Naive thymus-derived CD8-positive, alpha-beta T cell (primary cell): ENCODE measurements at places on chromosomes 3 and 15. TPM values are rescaled to one million over a fixed set of nuclear protein-coding genes. Genes with fewer than 3 reads are reported as not detected.

DNA sequence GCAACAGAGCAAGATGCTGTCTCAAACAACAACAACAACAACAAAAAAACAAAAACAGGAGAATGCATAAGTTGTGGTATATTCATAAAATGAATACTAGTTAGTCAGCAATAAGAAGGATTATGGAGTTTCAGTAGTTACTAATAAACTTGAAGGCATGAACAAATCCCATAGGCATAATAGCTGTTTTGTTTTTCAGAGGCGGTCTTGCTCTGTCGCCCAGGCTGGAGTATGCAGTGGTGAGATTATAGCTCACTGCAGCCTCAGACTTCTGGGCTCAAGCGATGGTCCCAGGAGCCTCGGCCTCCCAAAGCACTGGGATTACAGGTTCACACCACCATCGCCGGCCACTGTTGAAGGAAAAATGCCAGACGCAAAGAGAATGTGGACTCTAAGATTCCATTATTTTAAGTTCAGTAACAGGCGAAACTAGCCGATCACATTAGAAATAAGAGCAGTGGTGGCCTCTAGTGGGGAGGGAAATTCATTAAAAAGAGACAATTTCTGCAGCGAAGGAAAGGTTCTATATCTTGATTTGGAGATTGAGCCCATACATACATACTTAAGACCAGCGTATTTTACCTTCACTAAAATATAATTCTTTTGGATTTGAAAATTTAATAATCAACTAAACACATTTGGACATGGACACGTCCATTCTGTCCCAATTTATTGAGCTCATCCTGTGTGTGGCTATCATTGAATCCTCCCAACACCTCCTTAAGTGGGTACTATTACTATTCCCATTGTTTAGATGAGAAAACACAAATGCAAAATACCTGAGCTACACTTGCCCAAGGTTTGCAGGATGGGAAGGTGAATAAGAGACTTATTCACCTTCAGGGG lies 27.4 kb upstream of the HDAC11 start:
- no peaks in the 10 kb centered on the region for H3K36me3 ChIP-seq
- peak overlapping the region; percentile 85 for H3K27ac ChIP-seq
- H3K4me1 ChIP-seq, result no peaks in the 10 kb centered on the region

Gene SLC12A1
- not detected for total RNA-seq

- no peak for DNase-seq
- no peaks in the 10 kb centered on the region for H3K27me3 ChIP-seq
- no peak overlapping the region for H3K4me3 ChIP-seq
- H3K27ac ChIP-seq, result no peak overlapping the region
- H3K36me3 ChIP-seq, result peaks cover 1% of the 10 kb centered on the region
These were observed 64.5 kb upstream of the SMAD3 start for GRCh38 chr15:67000896-67001295.

DNA sequence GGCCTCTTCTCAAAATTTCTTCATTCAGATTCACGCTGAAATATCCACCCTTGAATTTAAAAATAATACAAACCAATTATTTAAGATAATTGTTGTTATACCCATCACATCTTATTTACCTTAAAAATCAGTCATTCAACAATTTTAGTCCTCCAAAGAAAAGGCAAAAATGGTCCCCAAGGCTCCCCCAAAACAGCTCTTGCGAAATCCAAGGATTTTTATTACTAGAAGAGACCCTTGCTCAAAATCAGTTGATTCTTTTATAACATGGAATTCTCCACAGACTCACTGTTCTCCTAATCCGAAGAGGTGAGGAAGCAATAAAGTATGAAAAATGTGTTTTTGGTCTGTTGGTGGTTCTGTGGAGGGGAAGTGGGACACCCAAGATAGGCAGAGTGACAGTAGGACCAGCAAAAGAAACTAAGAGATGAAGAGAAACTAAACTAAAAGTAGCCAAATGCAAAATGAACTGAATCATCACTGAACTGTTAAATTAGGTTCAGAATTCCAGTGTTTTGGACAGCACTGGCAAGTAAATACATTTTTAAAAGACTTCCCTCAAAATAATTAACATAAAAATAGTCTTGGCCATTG lies 19.1 kb upstream of the PLCH1 start:
- H3K4me3 ChIP-seq, result no peak overlapping the region
- no peak for DNase-seq
- no peak overlapping the region for H3K27ac ChIP-seq
- no peaks in the 10 kb centered on the region for H3K4me1 ChIP-seq
- no peaks in the 10 kb centered on the region for H3K27me3 ChIP-seq
- H3K36me3 ChIP-seq, result peaks cover 54% of the 10 kb centered on the region

- no peaks in the 10 kb centered on the region for H3K4me1 ChIP-seq
- H3K4me3 ChIP-seq, result no peak overlapping the region
- no peak for DNase-seq
- H3K36me3 ChIP-seq, result peaks cover 43% of the 10 kb centered on the region
- no peaks in the 10 kb centered on the region for H3K27me3 ChIP-seq
These were observed 24.6 kb downstream of the HLTF start for GRCh38 chr3:149061776-149062175.

- no peak for DNase-seq
- H3K36me3 ChIP-seq, result peaks cover 40% of the 10 kb centered on the region
- H3K27ac ChIP-seq, result no peak overlapping the region
These were observed 12.8 kb upstream of the TMOD3 start for GRCh38 chr15:51816611-51817010.

Gene CMTM8
- 2.2 TPM for total RNA-seq

Gene SLC7A14
- total RNA-seq, result not detected

GRCh38 chr15:41493902-41494189 lies 172 bp downstream of the ITPKA start:
- peaks cover 14% of the 10 kb centered on the region for H3K4me1 ChIP-seq
- H3K27me3 ChIP-seq, result peaks cover 36% of the 10 kb centered on the region
- H3K36me3 ChIP-seq, result no peaks in the 10 kb centered on the region
- DNase-seq, result no peak
- H3K27ac ChIP-seq, result no peak overlapping the region
- H3K4me3 ChIP-seq, result peak overlapping the region; percentile 64

DNA sequence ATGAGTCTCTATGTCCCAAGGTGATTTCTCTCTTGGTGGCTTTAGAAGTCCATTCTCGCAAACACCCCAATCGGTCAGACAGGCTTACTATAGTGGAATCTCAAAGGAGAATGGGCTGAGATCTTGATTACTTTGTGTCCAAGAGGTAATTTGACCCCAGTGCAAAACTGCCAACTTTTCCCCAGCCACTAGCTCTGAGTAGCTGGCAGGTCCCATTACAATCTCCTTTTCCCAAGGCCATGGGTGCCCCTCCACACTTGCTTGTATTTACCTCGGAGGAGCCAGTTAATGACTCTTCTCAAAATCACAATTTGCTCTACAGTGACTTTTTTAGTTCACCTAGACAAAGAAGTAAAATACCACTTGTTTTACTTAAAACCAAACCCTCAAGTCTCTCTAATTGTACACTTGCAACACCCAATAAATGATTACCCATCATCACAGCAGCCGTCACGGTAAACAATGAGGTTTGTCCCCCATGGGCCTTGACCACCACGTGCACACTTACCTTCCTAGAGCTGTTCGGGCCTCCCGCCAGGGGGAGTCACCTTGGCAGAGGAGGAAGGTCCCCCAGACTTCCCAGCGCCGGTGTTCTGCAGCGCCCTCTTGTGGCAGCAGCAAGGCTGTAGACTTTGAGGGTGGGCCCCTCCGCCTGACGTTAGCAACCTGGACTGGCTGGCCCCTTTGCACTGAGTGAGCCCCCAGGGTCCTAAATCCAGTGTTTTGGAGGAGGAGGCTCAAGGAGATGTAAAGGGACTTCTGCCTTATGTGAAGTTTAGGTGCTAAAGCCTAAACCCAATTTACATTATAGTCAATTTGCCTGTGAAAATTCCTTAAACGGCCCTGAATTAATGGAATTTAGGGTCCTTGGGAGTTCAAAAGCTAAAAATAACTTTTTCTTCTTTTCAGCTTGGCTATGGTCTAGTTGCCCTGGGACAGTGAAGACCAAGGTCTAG lies 18.7 kb upstream of the HDAC11 start:
- peaks cover 4% of the 10 kb centered on the region for H3K27me3 ChIP-seq
- H3K4me1 ChIP-seq, result peaks cover 3% of the 10 kb centered on the region
- H3K36me3 ChIP-seq, result no peaks in the 10 kb centered on the region

DNA sequence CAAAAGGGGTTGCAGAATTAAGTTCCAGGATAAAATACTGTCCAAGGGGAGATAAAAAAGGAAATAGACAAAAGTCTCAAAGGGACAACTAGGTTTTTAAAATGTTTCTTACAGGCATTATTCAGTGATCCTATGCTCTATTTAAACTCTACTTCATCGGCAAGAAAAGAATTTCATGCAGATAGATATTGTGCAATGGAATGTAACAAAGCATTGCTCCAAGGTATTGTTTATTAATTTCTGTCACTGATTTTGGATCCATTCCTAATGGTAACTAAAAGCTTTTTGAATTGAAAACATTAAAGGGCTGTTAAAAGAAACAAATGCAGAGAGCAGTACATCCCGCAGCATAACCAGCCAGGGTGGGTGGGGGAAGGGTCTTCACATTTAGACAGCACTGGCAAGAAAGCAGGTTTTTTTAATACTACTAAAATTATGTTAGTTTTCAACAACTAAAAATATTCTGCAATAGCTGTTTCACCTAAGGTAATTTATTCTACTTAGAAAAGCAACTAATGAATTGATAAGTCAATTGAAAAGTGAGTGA lies 82.9 kb downstream of the THBS1 start:
- no peak overlapping the region for H3K27ac ChIP-seq
- no peak overlapping the region for H3K4me3 ChIP-seq
- no peaks in the 10 kb centered on the region for H3K36me3 ChIP-seq
- no peak for DNase-seq

Gene PDE12
- total RNA-seq, result 26.2 TPM

DNA sequence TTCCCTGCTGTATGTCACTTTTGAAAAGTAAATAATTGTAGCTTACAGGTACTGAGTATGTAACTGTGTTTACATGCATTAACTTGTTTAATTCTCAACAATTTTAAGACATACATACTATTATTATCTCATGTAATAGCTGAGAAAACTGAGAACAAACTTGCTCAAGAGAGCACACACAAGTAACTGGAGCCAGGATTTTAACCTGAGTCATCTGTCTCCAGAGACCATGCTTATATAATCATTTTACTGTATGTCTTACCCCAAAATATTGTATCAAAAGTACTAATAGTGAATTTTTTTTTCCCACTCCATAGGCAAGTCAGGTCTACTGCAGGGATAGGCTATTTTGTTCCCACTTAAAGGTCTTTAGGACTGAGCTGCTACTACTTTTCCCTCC lies 95.4 kb downstream of the FEZF2 start:
- DNase-seq, result no peak
- H3K27ac ChIP-seq, result no peak overlapping the region
- no peak overlapping the region for H3K4me3 ChIP-seq

Gene EOMES
- 6.1 TPM for total RNA-seq

DNA sequence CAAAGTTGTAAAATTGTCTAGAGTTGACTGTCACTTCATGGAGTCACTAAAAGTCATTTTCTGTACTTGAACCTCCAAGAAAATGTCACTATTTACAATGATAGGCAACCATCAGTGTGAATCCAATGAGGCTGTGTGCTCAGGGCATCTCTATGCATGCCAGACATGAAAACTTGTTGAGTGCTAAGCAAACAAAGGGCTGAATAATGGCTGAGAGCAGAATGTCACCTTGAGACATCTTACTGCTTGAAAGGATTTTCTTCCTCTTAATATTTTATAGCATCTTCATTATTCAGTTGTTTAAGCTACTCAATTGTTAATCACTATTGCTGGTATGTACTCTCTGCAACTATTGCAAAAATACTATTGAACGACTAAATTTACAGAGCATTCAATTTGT lies 184.7 kb downstream of the PLCH1 start:
- H3K4me1 ChIP-seq, result peaks cover 7% of the 10 kb centered on the region
- no peaks in the 10 kb centered on the region for H3K36me3 ChIP-seq
- H3K4me3 ChIP-seq, result no peak overlapping the region
- DNase-seq, result no peak
